CD4-positive, alpha-beta T cell (primary cell): ENCODE measurements at places on chromosomes 2 and 18.

- H3K36me3 ChIP-seq: no peaks in the 10 kb centered on the region
- no peak overlapping the region for H3K27ac ChIP-seq
- H3K4me1 ChIP-seq: no peaks in the 10 kb centered on the region
- no peak for DNase-seq
Measured at GRCh38 chr2:102967451-102967850, 205.6 kb downstream of the TMEM182 start.

- H3K27ac ChIP-seq: no peak overlapping the region
- no peak overlapping the region for H3K4me3 ChIP-seq
- no peak for DNase-seq
- no peaks in the 10 kb centered on the region for H3K36me3 ChIP-seq
Measured at GRCh38 chr2:107693604-107694003, 133.1 kb upstream of the RGPD4 start.

- no peaks in the 10 kb centered on the region for H3K27me3 ChIP-seq
- H3K4me1 ChIP-seq: no peaks in the 10 kb centered on the region
- H3K36me3 ChIP-seq: peaks cover 28% of the 10 kb centered on the region
- DNase-seq: no peak
- H3K4me3 ChIP-seq: no peak overlapping the region
- no peak overlapping the region for H3K27ac ChIP-seq
Measured at GRCh38 chr2:143433251-143433650, 304.0 kb downstream of the ARHGAP15 start.

DNA sequence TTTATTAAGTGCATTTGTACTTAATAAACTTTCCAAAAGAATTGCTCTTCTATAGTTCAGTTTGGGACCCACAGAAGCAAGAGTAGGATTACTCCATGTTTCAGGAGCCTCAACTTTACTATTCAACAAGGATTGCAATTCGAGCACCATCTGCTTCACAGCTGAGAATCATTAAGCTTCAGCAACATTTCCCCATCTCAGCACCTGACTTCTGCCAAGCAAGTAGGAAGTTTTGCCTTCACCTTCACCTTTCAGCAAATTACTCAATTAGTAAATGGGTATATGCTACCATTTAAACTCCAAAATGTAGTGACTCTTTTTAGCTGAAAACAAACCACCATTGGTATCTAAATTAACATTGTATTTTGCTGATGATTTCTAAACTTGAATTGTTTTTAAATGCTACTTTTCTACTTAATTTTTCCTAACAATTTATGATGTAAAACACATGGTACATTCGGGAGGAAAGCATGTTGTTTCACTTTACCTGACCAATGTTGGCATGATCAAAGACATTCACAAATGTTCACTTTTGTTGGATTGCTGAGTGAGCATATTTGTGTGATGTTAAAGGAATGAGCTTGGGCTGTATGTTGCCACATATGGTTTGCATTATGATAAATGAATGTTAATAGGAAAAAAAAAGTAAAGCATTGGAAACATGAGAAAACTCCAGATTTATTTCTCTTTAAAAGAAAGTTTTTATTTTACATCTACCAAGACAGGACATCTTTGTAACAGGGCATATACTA is 159.2 kb downstream of the GULP1 start:
- no peak for DNase-seq
- no peaks in the 10 kb centered on the region for H3K36me3 ChIP-seq
- no peak overlapping the region for H3K4me3 ChIP-seq
- no peak overlapping the region for H3K27ac ChIP-seq
- H3K4me1 ChIP-seq: no peaks in the 10 kb centered on the region

DNA sequence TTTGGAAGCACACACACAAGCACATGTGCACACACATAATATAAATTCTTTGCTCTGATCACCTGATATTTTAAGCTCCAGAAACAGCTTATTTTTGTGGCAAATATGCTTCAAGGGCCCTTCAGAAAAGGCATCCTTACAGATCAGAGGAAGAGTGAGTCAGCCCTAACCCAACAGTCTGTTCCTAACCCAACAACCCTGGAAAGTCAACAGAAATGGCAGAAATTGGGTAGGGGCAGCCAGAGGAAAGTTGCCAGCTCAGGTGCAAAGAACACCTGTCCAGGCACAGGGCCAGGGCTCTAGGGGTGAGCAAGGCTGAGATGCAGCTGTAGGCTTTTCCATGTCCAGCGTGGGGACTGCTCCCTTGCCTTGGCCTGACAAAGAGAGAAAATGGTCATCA is 6.4 kb upstream of the NCKAP5 start:
- no peaks in the 10 kb centered on the region for H3K27me3 ChIP-seq
- no peaks in the 10 kb centered on the region for H3K4me1 ChIP-seq
- no peak overlapping the region for H3K4me3 ChIP-seq

DNA sequence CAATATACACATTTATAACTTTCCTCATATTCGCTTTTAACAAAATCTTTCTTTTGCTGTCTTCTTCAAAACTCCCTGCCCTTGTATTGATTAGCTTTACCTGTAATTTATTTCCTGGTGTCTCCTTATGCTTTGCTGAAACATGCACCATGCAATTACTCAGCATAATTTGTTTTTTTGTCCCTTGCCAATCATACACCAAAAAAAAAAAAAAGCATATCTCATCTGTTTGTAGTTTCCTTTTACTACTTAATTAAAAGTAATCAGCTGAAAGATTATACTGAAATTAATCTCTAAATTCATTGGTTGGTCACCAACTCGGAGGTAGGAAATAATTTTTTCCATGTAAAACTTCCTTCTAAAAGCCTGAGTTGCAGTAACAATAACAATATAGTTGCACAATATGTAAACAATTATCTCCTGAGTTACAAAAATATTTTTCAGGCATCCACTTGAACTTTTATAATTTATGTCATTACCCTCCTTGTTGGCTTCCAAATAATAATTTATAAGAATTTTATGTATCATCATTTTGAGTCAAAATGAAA is 53.0 kb upstream of the ROCK1 start:
- H3K27ac ChIP-seq: no peak overlapping the region
- no peaks in the 10 kb centered on the region for H3K4me1 ChIP-seq
- H3K4me3 ChIP-seq: no peak overlapping the region

DNA sequence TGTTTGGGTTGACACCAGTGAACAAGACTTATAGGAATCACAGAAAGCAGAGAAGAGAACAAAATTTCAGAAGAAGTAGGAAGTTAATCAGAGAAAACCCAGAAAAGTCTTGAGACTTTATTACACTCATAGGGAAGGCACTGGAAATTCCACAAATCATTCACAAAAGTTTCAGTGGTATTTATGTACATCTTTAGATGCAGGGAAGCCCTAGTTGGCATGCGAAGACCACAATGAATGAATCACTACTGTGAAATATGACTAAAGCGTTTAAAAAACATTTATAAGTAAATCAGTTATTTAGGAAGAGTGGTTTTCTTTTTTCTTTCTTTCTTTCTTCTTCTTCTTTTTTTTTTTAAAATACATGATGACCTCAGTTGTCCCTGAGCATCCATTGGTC is 105.1 kb downstream of the NUP35 start:
- H3K4me3 ChIP-seq: no peak overlapping the region
- DNase-seq: no peak
- no peaks in the 10 kb centered on the region for H3K36me3 ChIP-seq
- no peaks in the 10 kb centered on the region for H3K27me3 ChIP-seq
